ENCODE measurements at places on chromosomes 6 and 20. TPM values are rescaled to one million over a fixed set of nuclear protein-coding genes. Genes with fewer than 3 reads are reported as not detected.

DNA sequence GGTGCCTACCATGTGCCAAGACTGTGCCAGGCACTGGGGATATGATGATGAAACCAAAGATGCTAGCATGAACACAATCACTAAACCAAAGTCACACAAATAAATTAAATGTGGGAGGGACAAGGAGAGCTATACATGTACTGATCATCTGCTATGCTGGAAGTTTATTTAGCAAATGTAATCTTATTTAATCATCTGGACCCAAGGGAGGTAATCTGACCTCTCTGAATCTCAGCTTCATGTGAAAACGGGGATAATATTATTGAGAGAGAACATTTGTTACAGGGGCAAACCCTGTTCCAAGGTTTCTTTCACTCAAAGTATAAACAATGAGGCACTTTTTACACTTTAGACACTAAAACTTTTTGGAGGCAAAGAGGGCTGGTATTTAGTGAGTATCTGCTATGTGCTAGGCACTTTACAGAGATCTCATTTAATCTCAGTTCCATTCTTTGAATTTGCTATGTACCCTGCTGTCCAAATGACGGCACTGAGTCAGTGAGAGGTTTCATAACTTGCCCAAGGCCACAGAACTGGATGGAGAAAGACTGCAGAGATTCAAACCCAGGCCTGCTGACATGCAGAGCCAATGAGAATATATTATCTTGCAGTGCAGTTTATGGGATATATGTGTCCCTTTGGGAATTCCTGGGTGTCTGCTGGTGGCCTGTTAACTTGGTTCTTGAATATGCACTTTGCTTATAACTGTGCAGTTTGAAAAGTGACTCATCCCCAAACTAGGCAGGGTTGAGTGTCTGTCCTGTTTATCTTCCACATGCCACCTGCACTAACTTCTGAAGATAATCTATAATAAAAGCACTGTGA is 3.3 kb upstream of the ASXL1 start:
- no peak overlapping the region for H3K27ac ChIP-seq
- no peaks in the 10 kb centered on the region for H3K36me3 ChIP-seq
- DNase-seq = no peak

- no peak overlapping the region for H3K4me3 ChIP-seq
- DNase-seq = no peak
- H3K4me1 ChIP-seq = no peaks in the 10 kb centered on the region
- H3K27me3 ChIP-seq = no peaks in the 10 kb centered on the region
- H3K27ac ChIP-seq = no peak overlapping the region
Measured at GRCh38 chr6:33677143-33677660, 34.3 kb downstream of the UQCC2 start.

Gene PDE10A
- polyA plus RNA-seq = 1.2 TPM

- no peaks in the 10 kb centered on the region for H3K27me3 ChIP-seq
- H3K4me3 ChIP-seq = no peak overlapping the region
- peaks cover 9% of the 10 kb centered on the region for H3K4me1 ChIP-seq
- peaks cover 3% of the 10 kb centered on the region for H3K36me3 ChIP-seq
- peak overlapping the region; percentile 46 for H3K27ac ChIP-seq
Measured at GRCh38 chr6:7241709-7242645, 71.0 kb downstream of the SSR1 start.

Gene IL17A
- not detected for polyA plus RNA-seq

DNA sequence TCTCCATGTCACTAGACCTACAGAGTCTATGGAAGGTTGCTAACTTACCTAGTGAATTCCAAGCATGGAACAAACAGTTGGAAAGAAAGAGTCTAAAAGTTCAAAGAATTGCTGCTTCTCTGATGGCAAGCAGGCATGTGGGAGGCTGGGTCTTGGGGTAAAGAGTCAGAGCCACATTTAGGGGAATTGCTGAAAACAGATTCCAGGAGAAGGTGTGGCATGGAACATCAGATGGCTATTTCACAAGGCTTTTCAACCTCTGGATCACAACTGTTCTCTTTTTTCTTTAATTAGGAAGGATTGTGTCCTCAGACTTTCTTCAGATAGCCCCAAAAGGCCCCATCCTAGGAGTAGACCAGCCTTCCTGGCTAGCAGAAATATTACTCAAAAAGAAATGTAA is 601.5 kb downstream of the MAFB start:
- no peaks in the 10 kb centered on the region for H3K36me3 ChIP-seq
- no peak overlapping the region for H3K4me3 ChIP-seq

Gene MEI4
- not detected for polyA plus RNA-seq

Gene NMBR
- 0.05 TPM for polyA plus RNA-seq

Data from lung (tissue), 17 donors.